CD14-positive monocyte (primary cell): ENCODE measurements at places on chromosomes 1 and 21.
A peak's percentile ranks its signal among the peaks of the same experiment; 100 is the strongest.

- no peak for DNase-seq
These were observed 993 bp downstream of the SYPL2 start for GRCh38 chr1:109467301-109467777.

DNA sequence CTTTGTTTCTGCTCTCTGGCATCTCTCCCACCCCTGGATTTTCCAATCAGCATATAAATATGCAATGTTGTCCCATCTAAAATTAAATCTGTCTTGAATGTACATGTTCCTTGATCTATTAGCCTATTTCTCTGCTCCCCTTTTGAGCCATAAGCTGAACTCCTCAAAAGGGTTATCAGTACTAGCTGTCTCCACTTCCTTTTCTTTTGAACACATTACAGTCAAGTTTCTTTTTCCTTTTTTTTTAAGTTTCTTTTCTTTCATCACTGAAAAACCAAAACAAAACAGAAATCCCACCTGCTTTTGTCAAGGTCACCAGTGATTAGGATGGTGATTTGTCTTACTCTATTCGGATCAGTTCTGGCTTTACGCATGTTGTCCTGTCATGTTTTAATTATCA, 29.3 kb downstream of the XCL2 start:
- DNase-seq = peak; percentile 17

- DNase-seq = peak; percentile 95
These were observed 16.2 kb downstream of the BTBD8 start for GRCh38 chr1:92096317-92096716.

- no peak for DNase-seq
These were observed 326.1 kb downstream of the ASTN1 start for GRCh38 chr1:176838276-176838995.

DNA sequence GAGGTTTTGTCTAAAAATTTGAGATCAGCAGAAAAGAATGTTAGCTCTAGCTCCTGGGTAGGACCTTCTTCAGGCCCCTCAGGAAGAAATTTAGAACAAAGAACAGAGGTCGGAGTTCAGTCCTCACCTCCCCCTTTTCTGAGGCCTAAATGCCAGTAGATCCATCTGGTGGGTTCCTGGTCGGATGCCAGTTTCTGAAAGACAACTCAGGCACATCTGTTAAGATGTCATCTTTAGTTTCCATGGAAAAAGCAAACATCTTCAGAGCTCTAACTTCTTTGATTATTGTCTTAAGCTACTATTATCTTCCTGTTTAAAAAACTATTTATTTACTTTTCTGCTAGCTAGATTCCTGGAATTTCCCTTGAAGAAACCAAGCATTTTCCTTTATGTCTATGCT, 37.1 kb upstream of the USP25 start:
- no peak for DNase-seq

DNA sequence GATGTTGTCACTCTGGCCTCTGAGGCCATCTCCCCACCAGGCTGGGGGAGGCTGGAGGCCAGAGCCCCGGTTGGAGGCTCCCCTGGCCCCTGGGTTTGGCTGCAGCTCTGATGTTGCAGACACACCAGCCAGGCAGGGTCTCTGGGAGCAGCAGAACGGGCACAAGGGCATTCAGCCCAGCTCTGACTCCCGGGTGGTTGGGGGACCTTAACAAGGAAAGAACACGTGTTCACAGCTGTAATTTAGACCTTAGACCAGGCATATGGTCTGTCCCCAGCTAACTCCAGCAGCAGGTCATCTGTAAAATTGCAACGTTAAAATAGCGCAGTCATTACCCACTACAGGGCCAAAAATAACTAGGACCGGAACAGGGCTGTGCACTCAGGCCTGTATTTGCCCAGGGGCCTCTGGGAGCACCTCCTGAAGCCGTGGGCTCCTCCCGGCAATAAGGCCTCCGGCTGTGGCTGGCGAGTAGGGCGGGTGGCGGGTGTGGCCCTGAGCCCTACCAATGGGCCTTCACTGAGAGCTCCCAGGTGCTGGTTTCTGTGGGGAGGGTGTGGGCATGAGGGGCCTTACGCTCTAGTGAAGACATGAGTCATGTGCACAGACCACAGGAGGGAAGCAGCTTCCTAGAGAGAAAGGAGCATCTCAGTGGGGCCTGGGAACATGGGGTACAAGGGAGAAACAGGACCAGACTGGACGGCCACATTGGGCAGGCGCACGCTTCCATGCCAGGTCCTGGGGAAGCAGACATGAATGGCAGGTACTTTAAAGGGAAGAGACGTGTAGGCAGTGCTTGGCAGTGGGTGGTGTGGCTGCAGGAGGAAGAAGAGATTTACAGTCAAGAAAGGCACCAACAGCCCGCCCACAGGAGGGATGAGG, 6.1 kb downstream of the LDLRAP1 start:
- DNase-seq = peak; percentile 53

DNA sequence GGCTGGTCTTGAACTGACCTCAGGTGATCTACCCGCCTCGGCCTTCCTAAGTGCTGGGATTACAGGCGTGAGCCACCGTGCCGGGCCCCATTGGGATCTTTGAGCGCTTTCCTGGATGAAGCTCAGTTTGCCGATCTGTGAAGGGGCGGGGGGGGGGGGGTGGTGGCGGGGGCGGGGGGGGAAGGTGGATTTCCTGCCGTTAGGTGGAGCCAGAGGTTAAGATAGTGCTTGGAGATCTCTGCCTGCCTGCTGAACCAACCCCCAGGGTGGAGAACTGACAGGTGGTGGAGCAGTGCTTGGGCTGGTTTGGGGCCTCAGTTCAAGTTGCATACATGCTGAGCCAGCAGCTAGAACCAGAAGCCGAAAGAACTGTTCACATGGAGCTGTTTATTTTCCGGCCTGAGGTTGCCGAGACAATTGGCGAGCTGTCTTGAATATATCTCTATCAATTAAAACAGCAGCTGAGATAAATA, 1.7 kb downstream of the TMCC2 start:
- peak; percentile 15 for DNase-seq

GRCh38 chr1:108896146-108897145, 19.7 kb downstream of the GPSM2 start:
- peak; percentile 14 for DNase-seq

DNA sequence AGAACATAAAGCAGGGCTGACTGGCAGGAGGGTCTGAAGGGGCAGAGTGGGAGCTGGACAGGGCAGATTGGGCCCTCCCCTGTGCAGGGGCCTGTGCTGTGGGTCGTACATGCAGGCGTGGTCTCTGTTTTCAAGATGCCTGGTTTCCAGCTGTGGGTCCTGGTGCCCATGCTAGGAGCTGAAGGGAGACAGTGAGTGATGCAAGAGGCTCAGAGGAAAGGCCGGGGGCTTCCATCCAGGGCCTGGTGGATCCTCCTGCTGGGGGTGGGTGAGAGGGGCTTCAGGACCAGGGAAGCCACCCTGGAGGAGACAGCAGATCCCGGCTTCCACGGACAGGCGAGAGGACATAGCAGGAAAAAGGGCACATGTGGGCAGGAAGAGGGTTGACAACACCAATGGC, 349.0 kb upstream of the VAMP3 start:
- DNase-seq = no peak

DNA sequence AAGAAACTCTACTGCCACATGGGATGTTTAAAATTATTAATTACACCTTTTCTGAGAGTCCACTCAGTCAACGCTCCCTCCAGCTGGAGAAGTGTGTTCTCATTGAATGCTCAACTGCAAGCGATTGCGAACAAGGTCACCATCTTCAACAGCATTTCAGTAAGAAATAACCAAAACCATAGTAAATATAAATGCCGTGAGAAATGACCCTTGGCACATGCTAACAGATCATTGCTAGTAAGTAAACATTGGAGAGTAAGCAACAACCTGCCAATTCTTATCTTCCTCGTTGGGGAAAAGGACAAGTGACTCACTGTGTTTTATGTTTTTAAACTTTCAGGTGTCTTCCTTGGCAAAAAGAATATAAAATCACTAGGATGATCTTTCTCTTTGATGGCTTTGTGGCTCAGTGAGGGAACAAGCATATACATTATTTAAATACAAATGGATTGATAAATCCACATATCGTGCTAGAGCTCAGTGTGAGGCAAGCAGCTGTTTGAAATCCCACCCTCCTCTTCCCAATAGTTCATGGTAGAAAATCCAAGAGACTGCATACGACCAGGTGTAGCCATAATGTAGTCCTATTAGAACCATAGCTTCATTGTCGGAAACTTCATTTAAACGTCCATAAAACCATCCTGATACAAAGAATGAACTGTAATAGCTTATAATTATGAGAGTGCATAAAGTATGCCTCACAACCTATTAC, 214.6 kb downstream of the GRIK1 start:
- no peak for DNase-seq

DNA sequence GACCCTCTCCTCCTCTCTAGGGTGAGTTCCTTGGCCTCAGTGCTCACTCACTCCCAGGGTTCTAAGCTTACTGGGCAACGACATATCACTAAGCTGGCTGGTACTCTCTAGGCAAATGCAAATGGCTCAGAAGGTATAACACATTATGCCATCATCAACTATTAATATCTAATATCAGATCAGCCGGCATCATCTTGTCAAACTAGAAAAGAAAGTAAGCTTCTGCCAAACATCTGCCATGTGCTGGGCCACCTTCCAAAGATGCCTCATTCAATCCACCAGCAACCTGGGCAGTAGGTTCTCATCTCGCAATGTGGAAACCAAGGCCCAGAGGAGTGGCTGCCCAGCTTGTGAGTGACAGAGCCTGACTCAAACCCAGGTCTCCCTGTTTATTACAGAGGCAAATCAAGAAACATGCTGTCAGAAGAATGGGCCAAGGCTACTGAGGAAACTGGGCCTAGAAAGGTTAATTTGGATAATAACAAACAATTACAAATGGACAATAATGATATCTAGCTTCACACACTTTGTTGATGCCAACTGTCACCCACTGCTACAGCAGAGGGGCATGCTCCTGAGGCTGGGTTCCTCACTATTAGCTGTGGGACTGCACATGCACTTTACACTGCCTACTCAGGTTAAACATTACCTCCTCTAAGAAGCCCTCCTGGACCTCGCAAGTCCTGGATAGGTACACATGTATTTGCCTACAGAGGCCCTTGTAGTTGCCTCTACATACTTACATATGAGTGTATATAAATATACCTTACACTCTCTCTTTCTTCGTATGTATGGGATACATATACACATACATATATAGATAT, 183.3 kb upstream of the JUN start:
- DNase-seq = no peak

GRCh38 chr1:181117648-181118449, 29.3 kb downstream of the IER5 start:
- DNase-seq = no peak

- DNase-seq = no peak
These were observed 54.6 kb downstream of the ZBTB40 start for GRCh38 chr1:22506130-22506692.

DNA sequence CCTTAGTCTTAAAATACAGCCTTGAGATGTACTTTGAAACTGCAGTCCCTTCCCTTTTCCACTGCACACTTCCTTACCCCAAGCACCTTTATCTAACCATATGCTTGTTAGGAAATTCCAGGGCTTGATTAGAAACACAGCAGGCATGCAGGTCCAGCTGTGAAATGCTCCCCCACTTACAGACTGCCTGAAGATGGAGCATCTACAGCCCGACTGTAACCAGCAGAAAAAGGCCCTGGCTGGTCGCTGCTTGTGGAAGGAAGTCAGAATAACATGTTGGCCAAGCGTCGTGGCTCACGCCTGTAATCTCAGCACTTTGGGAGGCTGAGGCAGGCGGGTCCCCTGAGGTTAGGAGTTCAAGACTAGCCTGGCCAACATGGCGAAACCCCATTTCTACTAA, 37.2 kb downstream of the VN1R5 start:
- DNase-seq = no peak

GRCh38 chr21:28754127-28754611, 238.5 kb downstream of the LTN1 start:
- DNase-seq = no peak

DNA sequence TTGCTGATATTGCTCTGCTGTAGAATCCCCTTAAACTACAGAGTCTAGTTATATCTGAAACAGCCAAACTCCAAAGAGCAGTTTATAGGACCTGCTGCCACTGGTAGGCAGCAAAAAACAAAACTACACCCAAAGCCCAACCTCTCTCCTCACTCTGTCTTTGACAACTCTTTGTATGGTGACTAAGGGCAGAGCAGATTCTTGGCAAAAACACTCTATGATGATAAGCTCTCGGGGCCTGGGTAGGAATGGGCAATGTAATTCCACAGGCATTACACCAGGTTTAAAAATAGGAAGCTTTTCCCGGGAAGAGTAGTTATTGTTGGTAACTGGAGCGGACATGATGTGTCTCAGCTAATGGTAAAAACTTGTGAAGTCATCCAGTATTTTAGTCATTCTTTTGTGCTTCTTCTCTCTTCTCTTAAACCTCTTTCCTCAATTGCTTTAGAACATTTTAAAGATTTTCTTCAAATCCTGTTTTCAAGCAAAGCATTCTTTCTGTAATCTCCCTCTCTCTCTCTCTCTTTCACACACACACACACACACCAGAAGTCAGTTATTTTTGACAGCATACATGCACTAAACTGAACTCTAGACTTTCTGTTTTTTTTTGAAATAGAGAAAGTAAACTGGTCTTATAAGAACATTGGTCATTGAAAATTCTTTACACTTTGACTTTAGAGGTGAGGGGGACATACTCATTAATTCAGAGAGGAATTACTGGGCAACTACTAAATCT, 193.5 kb downstream of the PAPPA2 start:
- DNase-seq = no peak

- DNase-seq = peak; percentile 32
These were observed 2.7 kb upstream of the MIS18A start for GRCh38 chr21:32281531-32281930.

GRCh38 chr21:27406300-27407009, 439.6 kb upstream of the ADAMTS5 start:
- no peak for DNase-seq

DNA sequence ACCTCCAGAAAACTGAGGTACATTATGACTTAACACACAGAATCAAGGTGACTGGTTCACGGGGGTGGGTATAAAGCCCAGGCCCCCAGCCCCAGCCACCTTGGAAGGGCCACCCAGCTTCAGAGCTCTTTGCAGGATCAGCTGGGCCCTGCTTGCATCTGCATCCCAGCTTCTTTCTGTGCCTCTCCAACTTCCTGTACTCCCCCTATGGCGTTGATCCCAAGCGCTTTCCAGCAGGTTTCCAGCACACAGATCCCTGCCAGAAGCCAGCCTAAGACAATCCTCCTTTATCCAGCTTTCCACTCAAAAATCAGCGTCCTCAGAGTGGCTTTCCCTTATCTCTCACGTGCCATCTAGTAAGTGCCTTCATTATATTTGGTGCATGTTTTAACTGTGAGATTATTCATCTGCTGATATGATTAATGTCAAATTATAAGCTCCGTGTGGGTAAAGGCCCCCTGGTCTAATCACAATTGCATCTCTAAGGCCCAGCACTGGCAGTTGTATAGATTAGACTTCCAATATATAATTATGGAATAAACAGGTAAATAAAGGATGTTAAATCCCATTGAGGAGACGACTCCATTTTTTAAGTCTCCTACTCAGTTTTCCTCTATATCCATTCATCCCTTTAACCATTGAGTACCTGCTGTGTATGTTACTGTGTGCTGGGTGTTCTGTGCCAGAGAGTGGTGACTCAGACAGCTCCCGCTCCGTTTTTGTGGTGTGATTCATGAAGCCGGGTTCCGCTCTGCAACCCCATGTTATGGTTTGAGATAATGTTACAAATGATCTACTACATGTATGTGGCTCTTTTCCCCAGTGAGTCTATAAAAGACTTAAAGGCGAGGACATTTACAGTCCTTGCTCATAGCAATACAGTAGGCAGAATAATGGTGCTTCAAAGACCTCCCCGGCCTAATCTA, 387.6 kb downstream of the PCP4 start:
- DNase-seq = no peak

- no peak for DNase-seq
These were observed 37.1 kb upstream of the ARF1 start for GRCh38 chr1:228045405-228045804.

- DNase-seq = peak; percentile 30
These were observed 27.8 kb upstream of the CACYBP start for GRCh38 chr1:174971902-174972301.
